ENCODE measurements at places on chromosomes 5 and 9.

GRCh38 chr9:121548666-121549065, 49.0 kb upstream of the GGTA1 start:
- DNase-seq, result no peak

DNA sequence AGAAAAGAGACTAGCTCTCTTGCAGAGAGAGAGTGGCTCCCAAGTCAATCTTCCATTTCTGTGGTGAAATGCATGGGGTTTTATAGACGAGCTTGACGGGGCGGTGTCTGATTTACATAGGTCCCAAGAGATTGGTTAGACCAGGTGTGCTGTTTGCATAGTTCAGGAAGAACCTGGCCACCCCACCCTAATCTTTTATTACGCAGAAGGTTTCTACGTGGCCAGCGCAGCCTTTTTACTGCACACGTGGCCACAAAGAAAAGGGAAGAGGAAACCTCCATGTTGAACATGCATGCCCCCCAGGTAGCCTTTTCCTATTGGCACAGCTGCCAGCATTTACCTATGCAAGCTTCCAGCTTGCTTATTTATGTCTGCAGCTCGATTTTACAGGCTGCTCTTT, 92.1 kb downstream of the CAVIN4 start:
- DNase-seq, result no peak

DNA sequence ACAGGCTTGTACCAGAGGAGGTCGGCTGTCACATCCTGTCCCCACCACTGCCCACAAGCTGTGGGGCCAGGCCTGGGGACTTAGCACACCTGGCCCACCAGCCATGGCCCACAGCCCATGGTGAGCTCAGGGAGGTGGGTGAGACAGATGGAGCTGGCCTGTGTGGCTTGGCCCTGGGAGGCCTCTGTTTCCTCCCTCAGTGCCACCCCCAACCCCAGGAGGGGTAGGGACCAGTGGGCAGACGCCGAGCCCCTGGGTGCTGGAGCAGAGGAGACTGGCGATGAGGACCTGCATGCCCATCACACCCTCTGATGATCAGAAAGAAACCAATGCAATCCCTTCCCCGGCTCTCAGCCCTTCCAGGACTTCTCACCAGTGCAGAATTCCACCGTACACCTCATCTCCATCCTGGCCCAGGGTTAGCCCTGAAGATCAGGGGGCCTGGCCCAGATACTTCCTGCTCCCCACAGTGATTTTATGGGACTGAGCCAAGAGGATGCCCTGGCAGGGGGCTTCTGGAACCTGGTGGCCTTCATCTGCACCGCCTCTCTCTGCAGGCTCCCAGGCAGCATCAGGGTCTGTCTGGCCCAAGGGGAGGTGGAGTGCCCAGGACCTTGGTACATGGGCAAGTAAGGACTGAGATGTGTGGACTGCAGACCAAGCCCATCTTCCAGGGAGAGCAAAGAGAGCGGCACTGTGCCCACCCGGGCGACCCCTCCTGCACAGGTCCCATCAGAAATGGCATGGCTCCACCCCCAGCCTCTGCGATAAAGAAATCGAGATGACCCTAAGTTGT, 16.9 kb upstream of the NKD2 start:
- no peak for DNase-seq

GRCh38 chr5:126351153-126351552, 72.1 kb upstream of the GRAMD2B start:
- DNase-seq, result no peak

DNA sequence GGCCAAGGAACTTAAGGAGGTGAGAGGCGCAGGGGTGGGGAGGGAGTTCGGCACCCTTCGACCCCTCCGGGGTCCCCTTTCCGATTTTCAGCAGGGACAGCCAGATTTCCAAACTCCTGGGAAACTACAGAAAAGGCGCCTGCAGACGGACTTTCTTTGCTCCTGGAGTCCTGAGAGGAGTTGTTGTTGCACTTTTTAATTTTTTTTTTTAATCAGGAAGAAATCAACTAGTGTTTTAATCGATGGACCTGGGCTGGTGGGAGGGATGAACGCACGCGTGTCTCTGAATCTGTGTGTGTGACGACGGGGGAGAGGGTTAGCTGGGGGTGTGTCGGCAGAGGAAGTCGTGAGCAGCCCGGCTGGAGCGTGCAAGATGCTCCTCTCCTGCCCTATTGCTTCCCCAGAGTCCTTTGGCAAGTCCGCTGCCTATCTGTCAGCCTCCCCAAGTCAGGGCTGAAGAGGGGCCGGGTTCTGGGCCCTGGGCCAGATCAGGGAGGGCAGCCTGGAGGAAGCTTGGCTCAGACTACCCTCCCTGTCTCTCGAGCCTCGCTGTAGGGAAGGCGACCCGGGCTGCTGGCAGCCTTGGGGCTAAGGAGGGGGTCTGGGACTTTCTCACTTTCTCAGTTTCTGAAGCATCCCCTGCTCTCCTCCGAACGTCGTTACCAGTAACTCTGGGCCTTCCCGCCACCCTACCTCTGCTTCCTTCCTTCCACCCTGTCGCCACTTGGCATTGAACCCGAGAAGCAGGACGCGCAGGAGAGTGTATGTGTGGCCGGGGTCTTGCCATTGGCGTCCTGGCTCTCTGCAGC, 731 bp downstream of the PRR16 start:
- peak; percentile 57 for DNase-seq

DNA sequence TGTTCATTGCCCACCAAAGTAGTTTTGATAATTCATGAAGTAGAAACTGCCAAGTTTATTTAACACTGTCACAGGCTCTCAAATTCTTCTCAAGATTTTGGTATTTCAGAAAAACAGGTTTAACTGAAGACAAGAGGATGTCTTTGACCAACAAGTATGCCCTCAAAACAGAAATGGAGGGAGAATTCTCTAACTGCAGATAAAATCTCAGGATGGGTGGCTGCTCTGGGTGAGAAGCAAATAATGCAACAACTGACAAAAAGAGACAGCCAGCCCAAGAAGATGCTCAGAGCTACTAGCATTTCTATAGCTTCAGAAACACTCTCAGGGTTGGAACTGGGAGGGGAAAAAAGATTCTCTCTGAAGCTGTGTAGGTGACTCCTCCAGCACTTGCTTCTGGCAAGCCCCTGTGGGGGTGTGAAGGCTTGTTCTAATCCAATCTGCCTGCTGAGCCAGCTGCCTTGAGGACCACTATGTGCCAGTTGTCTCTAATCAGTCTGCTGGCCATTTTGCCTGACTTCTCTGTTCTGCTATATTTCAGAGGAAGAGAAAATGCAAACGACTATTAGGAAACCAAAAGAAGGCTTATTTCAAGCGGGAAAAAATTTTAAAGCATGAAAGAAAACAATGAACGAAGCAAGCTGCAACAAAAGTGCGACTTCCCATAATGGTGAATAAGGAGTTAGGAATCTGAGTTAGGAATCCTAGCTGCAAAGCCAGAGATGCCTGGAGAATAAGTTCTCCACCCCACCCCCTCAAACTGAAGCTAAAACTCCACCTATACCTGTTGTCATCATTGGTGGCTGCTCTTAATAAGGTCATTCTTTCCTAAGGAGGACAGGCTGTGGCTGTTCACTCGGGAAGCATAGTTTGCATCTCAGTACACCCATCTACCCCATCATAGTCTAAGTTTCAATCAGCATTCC, 147.5 kb downstream of the GNAQ start:
- no peak for DNase-seq

GRCh38 chr5:42636425-42636824, 120.2 kb upstream of the CCDC152 start:
- DNase-seq, result no peak

GRCh38 chr9:336039-336438, 121.4 kb downstream of the DOCK8 start:
- no peak for DNase-seq

- DNase-seq, result no peak
Observed at GRCh38 chr5:88602584-88602983, 280.4 kb downstream of the MEF2C start.

DNA sequence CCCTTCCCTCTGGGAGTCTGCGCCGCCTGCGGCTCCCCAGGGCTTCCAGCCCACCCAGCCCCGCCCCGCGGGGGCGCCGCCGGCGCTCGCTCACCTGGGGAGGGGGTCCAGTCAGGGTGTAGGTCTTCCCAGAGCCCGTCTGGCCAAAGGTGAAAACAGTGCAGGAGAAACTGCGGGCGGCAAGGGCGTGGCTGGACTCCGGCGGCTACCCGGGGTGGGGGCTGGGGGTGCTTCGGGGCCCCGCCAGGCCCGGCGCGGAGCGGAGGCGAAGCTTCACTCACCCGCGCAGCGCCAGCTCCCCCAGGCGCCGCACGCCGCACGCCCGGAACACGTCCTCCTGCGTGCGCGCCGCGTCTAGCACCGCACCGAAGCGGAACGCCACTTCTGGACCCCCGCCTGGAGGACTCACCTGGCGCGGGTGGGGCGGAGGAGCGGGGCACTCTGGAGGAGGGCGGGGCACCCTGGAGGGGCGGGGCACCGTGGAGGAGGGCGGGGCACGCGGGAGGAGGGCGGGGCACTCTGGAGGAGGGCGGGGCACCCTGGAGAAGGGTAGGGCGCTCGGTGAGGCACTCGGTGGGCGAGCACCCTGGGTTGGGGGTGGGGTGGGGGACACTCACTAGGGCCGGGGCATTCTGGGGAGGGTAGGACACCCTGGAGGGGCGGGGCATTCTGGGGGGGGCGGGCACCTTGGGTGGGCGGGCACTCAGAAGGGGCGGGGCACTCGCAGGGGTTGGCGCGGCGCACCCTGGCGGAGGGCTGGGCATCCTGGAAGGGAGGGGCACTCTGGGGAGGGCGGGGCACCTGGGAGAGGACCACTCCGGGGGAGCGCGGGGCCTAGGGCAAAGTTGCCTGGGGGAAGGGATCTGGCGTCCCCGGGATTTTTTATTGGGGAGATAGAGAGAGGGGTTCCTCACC, 814 bp downstream of the KIF12 start:
- no peak for DNase-seq

GRCh38 chr5:91562922-91563321, 179.8 kb upstream of the ARRDC3 start:
- DNase-seq, result no peak

DNA sequence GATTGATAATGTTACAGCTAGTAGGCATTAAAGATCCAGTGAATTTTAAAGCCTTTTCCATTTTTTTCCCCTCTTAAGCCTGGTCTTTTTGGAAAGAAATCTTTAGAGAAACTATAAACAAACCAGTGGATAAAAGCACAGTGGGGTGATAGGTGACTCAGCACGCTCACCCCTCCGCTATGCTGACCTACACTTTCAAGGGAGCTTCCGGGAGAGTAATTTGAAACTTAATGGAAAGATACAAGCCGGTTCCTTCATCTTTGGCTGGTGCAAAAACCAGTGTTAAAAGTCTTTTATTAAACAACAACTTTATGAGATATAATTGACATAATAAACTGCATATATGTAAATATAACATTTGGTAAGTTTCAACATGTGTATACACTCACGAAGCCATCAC, 27.0 kb upstream of the ALDOB start:
- no peak for DNase-seq

DNA sequence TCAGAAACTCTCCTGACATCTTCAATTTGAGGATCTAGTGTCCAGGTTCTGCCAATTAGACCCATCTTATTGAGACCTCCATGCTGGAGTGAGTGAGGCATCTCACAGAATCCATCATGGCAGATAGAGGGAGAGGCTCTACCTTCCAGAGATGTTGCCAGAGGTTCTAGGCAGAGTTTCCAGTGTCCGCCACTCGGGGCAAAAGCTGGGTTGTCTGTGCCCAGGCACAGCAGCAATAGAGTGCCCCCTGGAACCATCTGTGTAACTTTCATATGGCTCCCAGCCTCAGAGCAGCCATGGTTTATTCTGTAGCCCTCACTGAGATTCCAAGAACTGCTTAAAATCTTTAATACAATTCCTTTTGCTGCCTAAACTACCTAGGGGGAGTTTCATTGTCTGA, 16.6 kb upstream of the CCDC112 start:
- no peak for DNase-seq
